T-helper 1 cell (primary cell): ENCODE measurements at places on chromosomes 1 and 21.

DNA sequence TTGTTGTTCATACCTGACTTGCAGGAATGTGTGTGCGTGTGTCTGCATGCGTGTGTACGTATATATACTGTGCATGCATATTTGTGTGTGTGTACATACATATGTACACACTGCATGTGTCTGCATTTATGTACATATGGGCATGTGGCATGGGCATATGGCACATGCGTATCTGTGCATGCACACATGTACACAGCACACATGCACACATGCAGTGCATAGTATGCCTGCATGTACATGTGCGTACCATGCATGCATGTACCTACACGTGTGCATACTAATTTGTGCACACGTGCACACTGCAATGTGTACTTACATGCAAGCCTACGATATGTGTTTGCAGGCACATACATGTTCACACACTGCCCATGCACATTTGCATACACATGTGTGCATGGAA lies 43.9 kb downstream of the GALNT2 start:
- DNase-seq: no peak

DNA sequence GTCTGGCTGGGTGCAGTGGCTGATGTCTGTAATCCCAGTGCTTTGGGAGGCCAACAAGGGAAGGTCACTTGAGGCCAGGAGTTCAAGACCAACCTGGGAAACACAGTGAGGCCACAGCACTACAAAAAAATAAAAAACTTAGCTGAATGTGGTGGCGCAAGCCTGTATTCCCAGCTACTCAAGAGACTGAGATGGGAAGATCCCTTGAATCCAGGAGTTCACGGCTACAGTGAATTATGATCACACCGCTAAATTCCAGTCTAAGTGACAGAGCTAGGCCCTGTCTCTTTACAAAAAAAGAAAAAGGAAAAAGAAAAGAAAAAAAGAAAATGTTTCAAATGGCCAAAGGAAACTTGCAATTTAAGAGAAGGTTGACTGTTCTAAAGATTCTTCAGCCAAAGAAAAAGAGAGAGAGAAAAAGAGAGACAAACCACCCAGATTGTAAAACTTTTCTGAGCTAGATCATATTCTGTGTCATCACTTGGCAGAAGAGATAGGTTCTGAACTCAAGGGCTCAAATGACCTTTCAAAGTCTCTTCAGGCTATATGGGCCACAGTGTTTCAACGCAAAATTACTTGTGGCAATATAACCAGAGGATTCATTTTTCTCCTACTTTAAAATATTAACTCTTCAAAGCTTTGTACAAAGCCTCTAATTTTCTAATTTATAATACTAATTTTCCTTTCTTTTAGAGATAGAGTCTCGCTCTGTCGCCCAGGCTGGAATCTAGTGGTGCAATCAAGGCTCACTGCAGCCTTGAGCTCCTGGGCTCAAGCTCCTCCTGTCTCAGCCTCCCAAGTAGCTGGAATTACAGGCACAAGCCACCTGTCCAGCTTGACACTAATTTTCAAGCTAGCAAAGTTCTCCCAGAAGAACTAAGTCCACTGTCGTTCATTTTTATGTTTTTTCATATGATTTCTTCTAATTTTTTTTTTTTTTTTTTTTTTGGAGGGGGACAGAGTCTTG lies 20.5 kb downstream of the ARID4B start:
- DNase-seq: no peak

GRCh38 chr1:155453141-155453540 lies 109.5 kb downstream of the ASH1L start:
- DNase-seq: no peak

DNA sequence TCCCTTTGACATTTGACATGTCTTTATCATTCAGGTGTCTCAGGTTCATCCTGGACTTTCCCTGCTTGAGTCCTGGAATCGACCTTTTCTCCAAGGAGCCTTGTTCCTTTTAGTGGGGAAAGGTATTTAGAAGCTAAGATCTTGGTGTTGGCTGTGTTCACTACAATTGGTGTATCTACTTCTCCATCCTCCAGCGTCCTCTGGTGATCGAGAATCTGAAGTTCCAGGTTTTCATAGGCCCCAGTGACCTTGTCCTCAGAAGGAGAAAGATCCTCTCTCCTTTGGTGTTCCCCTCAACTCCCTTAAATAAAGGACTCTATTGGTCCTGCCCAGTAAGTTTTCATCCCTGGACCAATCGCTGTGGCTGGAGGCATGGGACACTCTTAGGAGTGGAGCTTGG lies 22.1 kb downstream of the MROH7 start:
- DNase-seq: no peak

DNA sequence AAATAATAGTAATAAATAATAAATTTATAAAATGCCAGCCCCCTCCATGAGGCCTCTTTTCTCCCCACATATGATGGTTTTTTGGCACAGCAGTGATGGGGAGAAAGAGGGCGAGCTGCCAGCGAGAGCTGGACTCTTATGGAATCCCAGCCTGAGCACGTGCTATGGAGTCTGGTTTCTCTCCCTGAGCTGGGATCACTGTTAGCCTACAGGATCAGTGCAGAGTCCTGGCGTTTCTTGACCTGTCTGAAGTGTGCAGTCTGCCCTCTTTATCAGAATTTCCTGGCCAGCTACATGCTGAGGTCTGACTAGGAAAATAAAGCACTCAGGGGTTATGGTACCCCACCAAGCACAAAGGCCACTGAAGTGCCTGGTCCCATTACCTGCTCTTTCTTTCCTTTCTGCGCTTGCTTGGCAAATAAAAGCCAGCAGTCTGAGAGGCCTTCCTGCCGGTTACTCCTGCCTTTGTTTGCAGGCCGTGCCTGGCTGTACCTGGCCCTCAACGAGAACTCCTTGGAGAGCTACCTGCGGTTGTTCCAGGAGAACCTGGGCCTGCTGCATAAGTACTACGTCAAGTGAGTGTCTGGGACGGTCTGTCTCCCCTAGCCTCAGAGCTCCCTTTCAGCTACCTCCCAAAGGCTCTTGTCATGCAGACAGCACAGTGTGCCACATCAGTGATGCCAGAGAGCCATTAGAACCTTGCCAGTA lies 18.5 kb upstream of the SLC25A34 start:
- DNase-seq: no peak
